ENCODE measurements at places on chromosomes 1 and 21.
A peak's percentile ranks its signal among the peaks of the same experiment; 100 is the strongest.

GRCh38 chr1:183283286-183283685 lies 97.2 kb downstream of the LAMC2 start:
- no peak for DNase-seq

DNA sequence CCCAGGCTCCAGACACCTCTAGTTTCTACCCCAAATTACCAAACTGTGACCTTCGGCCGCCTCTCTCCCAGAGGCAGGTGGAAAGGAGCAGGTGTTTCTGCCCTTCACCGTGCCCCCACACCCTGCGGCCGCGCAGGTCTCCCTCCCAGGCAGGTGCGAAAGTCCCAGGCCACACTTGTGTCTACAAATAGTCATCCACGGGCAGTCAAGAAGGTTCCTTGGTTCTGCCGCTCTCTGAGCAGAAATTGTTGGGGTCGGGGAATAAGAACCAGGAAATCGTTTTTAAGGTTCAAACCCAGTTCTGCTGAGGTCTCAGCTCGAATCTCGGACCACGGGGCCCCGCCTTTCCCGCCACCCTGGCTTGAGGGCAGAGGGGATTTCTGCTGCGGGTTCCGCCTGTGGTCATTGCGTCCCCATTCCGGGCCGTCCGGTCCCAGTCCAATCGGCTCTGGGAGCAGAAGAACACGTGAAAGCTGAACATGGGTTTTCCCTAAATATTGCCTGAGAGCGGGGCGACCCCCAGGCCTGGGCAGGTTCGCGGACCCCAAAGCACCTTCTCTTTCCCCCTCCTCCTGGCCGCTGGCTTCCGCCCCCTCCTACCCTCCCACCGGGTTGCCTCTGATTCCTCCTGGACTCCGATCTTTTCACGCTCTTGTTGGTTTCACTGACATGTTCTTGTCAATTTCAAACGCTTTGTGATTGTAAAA lies 1.2 kb upstream of the ATF3 start:
- DNase-seq: peak; percentile 57

DNA sequence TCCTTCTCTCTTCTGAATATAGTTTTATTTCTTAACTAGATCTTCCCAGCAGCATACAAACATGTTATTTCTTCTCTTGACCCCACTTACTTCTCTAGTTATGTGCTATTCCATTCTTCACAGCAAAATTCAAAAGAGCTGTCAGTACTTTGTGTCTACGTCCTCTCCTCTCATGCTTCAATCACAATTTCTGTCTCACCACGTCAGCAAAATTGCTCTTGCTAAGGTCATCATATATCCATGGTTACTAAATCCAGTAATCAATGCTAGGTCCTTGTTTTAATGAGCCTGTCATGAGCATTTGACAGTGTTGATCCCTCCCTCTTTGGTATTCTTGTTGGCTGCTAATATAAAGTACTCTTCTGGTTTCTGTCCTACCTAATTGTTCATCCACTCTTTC lies 214.2 kb downstream of the DENND1B start:
- no peak for DNase-seq

GRCh38 chr21:35586305-35586704 lies 474.0 kb downstream of the SETD4 start:
- DNase-seq: no peak

- DNase-seq: no peak
Observed at GRCh38 chr1:12773438-12773837, at the start of gene PRAMEF12. PRAMEF12 (plus strand) TSS chr1:12773738; CDS start chr1:12774868, 1,130 bp downstream.

- DNase-seq: peak; percentile 48
Observed at GRCh38 chr1:42747125-42747524, 7.1 kb upstream of the CLDN19 start.

- DNase-seq: no peak
Observed at GRCh38 chr1:51336004-51336403, 5.6 kb upstream of the TTC39A start.

DNA sequence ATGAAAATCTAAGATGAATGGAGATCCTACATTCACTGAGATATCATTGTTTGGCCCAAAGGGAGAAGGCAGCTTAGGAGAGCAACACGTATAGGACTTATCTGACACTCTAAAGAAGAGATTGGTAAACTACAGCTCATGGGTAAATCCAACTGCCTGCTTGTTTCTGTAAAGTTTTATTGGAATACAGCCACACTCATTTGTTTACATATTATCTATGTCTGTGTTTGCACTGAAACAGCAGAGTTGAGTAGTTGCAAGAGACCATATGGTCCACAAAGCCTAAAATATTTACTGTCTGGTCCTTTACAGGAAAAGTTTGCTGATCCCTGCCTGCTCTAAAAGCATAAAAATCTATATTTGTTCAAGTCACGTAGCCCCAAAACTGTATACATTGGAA lies 14.3 kb upstream of the LRRC53 start:
- DNase-seq: no peak

GRCh38 chr1:67748630-67749029 lies 63.6 kb downstream of the GADD45A start:
- DNase-seq: no peak

GRCh38 chr1:9375912-9376311 lies 83.2 kb downstream of the SPSB1 start:
- DNase-seq: no peak

DNA sequence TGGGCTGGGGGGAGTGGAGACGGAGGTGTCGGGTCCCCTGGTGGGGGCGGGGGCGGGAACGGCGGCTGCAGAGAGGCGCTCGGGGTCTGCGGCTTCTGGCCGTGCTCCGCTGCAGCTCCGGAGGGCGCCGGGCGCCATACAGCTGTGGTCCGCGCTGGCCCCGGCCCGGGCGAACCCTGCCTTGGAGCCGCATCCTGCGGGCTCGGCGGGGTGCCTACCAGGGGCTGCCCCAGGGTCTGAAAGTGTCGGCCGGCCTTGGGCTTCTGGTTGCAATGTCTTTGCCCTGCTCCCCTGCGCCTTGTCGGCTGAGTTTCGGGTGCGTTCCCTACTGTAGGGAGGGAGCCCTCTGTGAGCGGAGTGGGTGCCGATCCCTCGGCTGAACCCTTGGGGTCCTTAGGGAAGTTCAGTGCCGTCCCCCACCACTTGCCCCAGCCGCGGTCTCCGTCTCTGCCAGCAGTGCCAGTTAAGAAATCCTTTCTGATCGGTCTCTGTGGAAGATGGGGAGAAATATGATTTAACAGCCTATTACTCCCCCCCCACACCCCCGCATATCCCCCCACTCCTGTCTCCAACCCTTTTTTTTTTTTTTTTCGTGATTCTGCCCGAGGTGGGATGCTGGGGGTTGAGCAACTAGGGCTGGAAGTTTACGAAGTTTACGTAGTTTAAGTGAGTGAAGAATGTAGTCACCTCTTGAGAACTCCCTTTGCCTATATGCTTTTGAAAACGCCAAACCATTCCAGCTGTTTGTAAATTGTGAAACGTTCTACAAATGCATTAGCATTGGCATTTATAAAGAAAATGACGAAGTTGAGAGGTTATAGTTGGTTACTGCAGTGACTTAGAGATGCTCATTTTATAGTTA lies 588 bp downstream of the NEXN start:
- DNase-seq: no peak

- no peak for DNase-seq
Observed at GRCh38 chr1:155272466-155273342, 600 bp downstream of the CLK2 start.

DNA sequence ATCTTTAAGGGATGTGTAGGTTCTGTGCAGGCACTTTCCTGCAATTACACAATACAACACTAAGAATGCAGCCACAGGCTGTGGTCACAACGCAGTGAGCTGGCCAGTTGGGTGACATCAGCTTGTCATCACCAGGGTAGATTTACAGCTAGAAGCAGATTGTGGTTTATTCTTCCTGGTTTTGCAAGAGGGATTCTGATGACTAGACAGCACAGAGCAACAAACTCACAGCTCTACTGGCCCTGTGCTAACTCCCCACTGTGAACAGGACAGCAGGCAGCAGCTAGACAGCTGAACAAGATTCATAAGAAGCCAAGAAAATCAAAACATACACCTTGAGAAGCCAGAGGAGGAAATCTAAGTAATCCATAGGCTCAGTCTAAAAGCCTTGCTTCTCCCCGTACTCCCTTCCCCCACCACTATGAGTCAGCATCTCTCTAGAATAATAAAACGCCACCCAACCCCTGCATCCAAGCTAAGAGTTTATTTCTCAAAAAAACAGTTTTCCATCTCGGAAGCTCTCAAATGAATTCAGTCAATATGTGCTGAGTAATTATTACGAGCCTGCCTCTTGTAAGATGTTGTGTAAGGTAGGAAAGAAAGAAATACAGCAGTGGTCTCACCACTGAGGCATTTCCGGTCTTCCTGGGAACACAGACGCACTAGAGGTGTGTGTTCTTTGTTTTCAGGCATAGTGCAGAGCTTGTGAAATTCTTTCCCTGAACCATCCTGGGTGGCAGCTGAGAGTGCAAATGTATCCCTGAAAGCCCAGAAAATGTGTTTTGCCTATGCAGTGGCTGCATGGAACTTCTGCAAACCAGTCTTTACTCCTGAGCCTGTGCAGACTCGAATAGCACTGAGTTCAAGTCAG lies 162.8 kb downstream of the NTPCR start:
- peak; percentile 32 for DNase-seq

GRCh38 chr1:212595787-212596714 lies 12.5 kb upstream of the ATF3 start:
- peak; percentile 87 for DNase-seq

DNA sequence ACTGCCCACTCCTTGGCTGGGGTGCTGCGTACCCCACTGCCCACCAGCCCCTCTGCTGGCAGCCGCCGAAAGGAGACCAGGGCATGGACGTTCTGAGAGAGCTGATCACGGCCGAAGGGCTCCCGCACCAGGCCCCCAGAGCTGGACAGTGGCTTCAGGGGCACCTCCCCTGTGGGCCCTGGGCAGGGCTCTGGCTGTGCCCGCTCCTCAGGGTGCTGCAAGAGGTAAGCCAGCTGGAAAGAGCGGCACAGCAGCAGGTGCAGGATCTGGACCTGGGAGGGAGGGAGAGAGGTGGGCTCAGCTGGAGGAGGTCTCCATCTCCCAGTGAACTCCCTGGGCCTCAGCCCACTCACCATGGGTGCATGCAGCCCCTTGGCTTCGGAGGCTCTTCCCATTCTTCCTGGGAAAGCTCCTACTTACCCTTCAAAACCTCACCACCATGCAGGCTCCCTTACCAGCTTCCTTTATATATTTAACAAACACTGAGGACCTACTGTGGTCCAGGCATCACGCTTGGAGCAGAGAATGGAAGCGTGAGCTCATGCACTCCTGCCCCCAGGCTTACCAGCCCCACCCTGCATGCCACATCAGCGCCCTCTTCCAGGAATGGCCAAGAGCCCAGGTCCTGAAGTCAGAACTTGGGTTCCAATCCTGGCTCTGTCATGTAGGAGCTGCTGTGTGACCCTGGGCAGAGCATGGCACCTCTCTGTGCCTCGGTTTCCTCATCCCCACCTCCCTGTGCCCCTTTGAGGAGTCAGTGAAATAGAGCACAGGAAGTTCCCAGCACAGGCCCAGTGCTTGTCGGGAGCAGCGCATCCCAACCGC lies 6.8 kb upstream of the KIF17 start:
- no peak for DNase-seq

Measured in CD4-positive, alpha-beta T cell treated with Interleukin-17A for 1 hour (primary cell).